AG10803 (cell line): ENCODE measurements at places on chromosomes 5 and 9.

DNA sequence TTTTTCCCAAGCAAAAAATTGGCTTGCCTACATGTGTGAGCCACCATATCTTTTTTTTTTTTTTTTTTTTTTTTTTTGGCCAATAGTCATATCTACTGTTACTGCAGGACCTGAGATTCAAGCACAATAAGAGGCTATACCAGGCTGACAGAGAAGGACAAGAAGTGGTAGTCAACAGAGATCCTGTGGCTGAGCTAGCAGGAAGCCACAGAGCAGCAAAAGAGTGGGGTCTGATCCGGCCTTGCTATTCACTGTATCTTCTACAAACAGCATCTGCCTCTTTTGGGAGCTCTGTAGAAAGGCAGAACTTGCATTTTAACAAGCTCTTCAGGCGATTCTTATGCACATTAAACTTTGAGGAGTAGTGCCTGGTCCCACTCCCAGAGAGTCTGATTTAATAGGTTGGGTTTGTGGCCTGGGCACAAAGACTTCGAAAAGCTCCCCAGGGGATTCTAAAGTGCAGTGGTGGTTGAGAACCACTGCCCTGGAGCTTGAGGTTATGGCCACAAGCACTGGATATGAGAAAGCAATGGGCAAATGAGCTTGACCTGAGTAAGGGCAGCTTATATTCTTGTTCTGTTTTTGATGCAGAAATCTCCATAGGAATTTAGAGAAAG, 162.8 kb downstream of the PIK3R1 start:
- no peak for DNase-seq

DNA sequence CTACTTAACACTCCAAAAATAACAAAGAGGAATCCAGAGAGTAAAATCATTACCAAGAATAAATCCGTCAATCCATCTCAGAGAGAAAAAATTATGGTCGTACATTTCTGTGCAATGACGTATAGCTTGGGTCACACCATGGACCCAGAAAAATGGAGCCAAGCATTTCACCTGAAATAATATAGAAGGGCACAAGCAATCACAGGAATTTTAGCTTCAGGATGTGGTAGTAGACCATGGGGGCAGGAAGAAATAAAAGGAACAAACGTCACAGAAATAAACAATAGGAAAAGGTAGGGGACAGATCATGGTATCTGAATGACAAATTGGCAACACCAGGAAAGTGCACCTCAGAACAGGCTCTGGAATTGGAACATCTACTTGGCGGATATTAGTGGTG, 231.0 kb downstream of the PLK2 start:
- no peak for DNase-seq

GRCh38 chr5:135219868-135220267, 179.2 kb downstream of the MACROH2A1 start:
- no peak for DNase-seq

DNA sequence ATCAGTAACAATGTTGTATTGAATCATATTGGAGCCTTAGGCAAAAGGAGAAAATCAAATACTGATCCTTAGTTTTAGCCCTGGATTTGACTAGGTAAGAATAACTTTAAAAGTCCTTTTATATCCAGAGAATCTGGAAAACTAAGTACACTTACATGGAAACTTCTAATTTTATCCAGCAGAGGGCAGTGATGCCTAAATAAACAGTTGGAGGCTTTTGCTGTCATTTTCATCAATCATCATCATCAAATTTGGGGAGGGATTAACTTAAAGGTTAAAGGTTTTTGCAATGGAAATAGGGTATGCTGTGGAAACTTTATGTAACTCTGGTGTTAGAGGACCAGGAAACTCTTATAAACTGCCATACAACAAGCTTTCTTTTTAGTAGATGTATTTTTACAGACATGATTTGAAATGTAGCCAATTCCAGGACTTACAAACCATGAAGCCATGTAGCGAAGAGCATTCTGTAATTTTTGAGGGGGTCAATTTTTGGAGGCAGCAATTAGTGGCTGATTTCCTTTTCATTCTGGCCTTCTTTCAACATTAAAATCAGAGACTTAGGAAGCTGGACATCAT, 112.7 kb downstream of the OSTF1 start:
- DNase-seq: peak; percentile 34

- peak; percentile 54 for DNase-seq
Measured at GRCh38 chr9:121085661-121086060, 10.9 kb downstream of the CNTRL start.
